Right lobe of liver (tissue), 6 donors: ENCODE measurements at places on chromosomes 4 and X.

DNA sequence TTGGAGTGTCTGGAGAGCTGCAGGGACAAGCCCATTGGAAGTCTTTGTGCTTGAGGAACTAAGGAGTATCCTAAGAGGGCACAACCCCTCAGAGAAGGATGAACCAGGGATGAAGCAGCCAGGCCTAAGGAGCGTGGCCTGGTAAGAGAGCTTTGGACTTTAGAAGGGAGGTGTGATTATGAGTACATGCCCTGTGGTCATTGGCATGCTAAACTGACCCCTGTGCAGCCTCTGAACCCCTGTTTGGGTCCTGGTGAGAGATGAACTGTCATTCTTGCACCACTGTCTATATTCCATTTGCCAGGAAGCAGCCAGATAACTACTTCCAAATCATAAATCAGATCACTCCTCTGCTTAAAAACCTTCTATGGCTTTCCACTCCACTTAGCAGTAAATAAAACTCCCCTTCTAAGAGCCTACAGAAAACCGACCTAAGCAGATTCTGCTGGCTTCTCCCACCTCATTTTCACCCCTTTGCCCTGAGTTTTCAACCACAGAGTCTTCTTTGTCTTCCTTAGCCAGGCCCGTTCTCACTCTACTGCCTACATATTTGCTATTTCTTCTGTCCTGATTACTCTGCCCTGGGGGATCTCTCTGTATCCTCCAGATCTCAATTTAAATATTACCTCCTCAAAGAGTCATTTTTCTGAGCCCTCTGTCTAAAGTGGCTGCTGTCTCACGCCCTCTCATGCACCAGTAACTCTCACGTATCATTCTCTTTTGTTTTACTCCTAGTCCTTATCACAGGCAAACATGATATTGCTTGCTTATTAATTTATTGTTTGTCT lies 56.7 kb downstream of the MID1IP1 start:
- DNase-seq: no peak

DNA sequence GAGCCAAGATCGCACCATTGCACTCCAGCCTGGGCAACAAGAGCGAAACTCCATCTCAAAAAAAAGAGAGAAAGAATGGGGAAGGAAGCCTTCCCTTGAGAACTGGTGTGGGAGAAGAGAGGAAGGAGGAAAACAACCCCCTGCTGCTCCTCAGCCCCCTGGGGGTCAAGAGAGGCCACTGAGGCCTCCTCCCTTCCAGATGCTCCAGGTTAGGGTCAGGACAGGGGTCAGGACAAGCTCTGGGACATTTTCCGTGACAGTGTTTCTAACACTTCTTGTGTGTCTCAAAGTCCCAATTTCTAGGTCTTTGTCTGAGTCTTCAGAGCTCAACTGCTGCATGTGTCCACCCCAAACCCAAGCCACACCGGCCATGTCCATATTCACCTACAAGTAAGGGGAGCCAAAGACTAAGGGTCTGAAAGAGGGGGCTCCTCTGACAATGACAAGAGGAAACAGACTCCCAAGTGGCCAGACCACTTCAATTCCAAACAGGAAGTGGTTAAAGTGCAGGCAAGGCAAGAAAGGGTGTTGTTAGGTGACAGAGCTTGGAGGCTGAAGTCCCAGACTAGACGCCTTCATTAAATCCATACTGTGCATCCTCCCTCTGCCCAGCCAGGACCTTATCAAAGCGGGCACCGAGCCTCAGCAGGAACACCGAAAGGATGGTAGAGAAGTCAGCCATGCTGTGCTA lies 8.3 kb downstream of the L1CAM start:
- DNase-seq: no peak

DNA sequence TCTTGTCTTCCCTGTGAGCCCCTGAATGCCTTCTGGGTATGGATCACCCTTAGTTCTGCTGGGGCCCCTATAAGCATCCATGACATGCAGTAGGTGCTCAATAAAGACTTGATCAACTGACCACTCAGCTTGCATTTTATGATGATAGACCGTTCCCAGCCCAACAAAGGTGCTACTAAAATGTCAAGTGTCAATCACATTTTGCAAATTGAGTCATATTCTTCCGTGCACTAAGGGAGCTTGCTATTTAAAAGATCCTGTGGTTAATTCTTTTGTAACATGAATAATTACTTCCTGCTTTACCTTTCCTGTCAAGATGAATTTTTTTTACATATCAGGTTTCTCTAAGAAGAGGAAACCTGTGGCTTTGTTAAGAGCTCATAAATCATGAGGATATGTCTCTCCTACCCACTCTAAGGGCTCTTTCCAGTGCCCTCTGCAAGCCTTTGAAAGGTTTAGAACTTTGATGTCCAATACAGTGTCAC lies 47.6 kb downstream of the SH3KBP1 start:
- DNase-seq: no peak

DNA sequence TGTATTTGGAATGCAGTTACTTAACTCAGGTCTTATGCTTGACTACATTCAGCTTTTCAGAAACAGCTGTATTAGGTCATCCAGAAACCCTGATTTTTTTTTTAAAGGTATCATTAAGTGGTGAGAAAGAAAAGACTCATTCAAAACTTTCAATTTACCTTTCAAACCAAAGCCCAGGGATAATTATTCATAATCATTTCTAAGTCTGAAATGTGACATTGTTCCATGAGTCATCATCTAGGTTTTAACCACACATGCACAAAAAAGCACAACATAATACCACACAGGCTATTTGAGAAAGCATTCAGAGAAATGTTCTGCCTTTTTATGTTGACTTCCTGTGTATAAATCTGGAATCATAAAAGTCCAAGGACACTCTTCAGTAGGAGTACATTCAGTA lies 288.2 kb downstream of the IL1RAPL2 start:
- DNase-seq: no peak

- no peak for DNase-seq
Measured at GRCh38 chr4:177546745-177547144, 104.5 kb upstream of the AGA start.

GRCh38 chr4:17704020-17704650 lies 77.3 kb downstream of the FAM184B start:
- DNase-seq: no peak

- DNase-seq: no peak
Measured at GRCh38 chr4:139826426-139826825, 160.8 kb downstream of the MGST2 start.

DNA sequence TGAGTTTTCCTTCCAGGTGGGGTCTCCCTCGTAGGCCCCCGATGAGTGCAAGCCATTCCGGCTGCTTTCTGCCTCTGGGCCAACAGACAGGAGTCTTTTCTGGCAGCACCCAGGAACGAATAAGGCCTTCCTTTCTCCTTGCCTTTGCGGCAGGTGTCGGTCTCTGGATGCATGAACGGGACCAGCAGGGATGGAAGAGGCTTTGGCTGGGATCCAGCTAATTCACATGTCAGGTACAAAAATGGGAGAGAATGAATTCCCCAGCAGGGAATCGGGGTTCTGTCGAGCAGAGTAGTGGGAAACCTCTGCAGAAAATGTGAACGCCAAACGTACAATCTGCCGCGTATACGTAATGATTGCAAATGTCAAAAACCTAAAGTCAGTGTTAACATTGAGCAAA lies 146.1 kb upstream of the TBL1X start:
- no peak for DNase-seq

DNA sequence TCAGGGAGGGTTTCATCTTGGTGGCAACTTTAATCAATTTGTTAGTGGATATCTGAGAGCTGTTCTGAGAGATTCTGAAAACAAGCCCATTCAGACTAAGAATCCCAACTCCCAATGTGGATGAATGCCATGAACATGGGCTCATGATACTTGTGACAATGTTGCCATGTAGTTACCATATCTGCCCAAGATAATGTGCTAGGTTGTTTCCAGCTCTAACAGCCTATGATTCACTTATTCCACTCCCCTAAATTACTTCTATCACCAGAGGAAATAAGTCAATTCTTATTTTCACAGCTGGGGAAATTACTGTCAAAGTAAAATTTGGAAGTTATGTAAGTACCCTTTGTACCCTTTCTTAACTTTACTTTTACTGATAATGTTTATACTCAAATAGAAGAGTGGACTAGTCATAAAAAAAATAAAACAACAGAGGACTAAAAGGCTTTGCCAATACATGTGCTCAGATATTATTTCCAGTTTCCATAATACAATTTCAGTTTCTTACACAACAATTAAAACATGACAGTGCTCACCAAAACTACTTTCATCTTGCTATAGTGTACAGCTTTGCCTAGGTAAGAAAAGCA lies 1101.7 kb upstream of the INTU start:
- DNase-seq: no peak

DNA sequence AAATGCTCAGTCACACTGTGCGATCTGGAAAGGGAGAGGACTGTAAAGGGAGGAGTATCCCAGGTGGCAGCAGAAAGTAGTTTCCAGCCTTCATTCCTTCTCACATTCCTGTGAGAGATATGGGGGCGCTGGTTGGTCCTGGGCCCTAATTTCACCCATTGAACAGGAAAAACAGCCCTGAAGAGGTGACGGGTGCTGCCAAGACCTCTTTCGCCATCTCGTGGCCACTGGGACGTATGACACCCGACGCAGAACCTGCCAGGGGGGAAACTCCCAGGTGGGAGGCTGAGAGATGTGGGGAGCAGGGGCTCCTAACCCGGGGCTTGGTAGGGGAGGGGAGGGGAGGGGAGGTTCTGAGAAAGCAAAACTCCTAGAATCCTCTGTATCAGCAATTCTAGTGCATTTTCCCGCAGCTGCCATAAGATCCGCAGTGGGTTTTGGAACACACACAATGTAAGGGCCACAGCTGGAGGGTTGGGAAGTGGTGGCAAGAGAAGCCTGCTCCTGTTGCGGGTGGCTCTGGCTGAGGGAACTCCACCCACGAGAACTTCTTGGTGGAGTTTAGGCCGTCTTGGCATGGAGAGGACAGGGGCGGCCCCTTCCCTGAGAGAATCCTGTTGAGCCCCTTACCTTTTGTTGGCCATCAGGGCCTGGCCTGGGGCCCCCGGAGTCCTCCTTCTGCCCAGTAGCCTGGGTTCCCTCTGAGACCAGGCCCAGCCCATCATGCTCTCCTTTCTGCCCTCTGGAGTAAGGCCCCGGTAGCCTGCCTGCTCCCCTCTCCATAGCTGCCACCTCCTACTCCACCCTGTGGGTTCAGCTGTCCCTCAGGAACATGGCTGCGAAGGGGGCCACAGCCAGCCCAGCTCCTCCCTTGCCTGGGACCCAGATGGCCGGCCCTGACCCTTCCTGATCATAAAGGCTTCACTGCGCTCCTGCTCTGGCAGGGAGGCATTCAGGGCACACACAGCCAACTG lies 134.1 kb downstream of the OR13H1 start:
- peak; percentile 34 for DNase-seq

DNA sequence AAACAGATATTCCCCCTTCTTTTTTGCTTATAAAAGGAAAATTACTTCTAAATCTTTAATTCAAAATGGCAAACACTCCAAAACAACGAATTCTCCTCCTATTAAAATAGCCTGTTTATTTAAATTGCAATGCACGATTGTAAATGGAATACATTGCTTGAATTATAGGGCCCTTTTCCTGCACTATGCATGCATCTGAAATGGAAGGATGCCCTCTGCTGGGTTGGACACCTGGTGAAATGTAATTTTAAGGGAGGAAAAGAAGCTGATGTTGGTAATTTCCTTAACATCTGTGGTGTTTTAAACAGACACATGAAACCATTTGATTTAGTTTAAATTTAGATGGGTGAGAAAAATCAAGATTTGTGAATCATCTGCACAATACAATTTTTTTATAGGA lies 72.8 kb downstream of the GRXCR1 start:
- DNase-seq: no peak

DNA sequence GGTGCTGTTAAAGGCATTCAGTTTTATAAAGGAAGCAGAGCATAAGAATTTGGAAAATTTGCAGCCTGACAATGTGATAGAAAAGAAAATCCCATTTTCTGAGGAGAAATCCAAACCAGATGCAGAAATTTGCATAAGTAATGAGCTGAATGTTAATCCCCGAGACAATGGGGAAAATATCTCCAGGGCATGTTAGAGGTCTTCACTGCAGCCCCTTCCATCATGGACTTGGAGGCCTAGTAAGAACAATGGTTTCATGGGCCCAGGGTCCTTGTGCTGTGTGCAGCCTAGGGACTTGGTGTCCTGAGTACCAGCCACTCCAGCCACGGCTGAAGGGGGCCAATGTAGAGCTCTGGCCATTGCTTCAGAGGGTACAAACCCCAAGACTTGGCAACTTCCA lies 542.7 kb upstream of the NR3C2 start:
- no peak for DNase-seq

DNA sequence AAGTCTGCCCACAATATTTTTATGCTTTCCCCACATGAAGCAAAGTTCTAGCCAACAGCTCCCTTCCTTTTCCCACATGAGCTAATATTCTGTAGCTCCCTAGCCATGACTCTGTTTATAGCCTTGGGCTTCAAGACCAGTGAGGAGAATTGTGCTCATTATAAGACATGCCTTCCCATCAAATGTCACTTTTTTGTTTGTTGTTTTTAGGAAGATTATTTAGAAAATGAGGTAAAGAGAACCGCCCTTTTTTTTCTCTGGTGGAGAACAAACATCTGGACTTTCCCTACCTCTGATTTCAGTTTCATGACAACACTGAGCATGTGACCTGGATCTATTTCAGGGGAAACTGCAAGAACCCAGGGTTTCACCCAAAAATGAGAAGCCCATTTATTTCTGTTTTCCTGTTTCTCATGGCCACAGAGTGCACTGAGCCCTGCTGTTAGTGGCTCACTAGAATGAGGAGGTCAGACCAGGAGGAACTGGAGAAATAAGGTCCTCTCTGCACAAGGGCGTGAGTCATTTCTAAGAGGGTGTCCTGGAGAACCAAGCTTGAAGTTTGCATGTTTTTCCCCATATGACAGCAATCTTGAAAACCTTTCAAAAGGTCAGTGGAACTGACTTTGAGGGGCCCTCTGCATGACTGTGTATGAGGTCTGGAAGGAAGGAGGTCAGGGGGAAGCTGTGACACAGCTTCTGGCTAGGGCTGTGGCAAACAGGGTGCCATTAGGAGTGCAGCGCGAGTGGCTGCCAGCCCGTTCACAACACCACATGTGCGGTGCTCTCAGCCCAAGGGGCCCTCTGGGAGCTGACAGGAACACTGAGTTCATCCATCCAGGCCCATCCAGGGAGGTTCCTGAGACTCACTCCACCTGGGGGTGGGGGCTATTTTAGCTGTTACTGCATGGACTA lies 55.2 kb downstream of the CHST7 start:
- DNase-seq: no peak

GRCh38 chr4:113293043-113293560 lies 243.6 kb downstream of the ANK2 start:
- DNase-seq: no peak

GRCh38 chr4:86592553-86593249 lies 1.4 kb upstream of the PTPN13 start:
- DNase-seq: no peak
